Activated CD8-positive, alpha-beta T cell treated with anti-CD3 and anti-CD28 coated beads for 36 hours (primary cell): ENCODE measurements at places on chromosomes 7 and 10. TPM values are rescaled to one million over a fixed set of nuclear protein-coding genes. Genes with fewer than 3 reads are reported as not detected.
A peak's percentile ranks its signal among the peaks of the same experiment; 100 is the strongest.

GRCh38 chr10:88333248-88333630 lies 249.9 kb downstream of the RNLS start:
- H3K27me3 ChIP-seq: no peaks in the 10 kb centered on the region
- H3K27ac ChIP-seq: no peak overlapping the region
- H3K4me3 ChIP-seq: no peak overlapping the region
- no peak for DNase-seq
- H3K4me1 ChIP-seq: peaks cover 12% of the 10 kb centered on the region

DNA sequence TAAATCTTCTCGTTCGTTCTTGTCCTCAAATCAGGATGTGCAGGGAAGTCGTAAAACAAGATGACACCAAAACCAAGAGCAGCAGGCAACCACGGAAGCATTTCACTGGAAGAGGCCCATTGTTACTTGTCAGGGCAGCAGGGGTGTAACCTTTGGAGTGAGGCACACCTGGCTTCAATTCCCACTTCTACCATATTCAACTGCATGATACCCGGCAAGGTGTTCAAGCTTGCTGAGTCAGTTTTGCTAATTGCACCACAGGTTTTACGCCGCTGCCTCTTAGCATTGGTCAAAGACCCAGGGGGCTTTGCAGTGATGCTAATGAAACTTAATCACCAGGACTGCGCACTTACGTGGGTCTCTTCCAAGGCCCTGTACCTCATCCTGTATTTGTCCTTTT lies 50.0 kb upstream of the PTER start:
- H3K4me1 ChIP-seq: no peaks in the 10 kb centered on the region
- peaks cover 2% of the 10 kb centered on the region for H3K27me3 ChIP-seq
- no peak overlapping the region for H3K4me3 ChIP-seq
- H3K27ac ChIP-seq: no peak overlapping the region
- no peak for DNase-seq

GRCh38 chr10:34815185-34816084 lies at the start of gene PARD3:
Gene PARD3 (minus strand): TSS chr10:34815296. CDS start chr10:34814995, 301 bp downstream.
- DNase-seq: peak; percentile 23
- H3K27ac ChIP-seq: no peak within 1 kb of the TSS
- peaks cover 45% of the 10 kb centered on the region for H3K27me3 ChIP-seq
- peak within 1 kb of the TSS; percentile 63 for H3K4me3 ChIP-seq
- no peaks in the 10 kb centered on the region for H3K36me3 ChIP-seq

FAM131B gene
- 2.9 TPM for total RNA-seq

ITPRID1 gene
- not detected for total RNA-seq

DNA sequence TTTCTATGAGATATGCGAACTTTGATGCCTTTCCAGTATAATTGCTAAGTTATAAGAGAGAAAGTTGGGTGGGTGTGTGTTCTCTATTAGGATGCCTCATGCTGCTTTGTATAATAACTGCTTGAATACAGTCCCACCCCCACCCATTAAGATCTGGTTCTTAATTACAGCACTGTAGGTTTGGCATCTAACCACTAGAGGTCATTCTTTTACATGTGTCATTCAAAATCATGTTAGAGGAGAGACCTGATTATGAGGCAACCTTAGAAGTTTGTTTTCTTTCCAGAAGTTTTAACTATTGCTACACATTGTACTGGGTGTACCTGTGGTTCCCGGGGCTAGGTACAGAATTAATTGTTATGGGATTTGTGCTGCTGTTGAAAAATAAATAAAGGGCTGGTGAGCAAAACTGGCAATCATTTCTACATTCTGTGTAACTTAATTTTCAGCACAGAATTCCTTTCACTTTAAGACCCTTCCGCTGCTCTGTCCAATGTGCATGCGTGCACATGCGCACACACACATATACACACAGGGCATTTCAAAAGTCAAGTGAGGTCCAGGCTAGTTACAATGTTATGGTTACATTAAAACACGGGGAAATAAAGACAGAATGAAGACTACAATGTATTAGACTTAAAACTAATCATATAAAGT lies 1156.3 kb downstream of the SORCS3 start:
- no peaks in the 10 kb centered on the region for H3K4me1 ChIP-seq
- H3K27me3 ChIP-seq: no peaks in the 10 kb centered on the region
- no peak overlapping the region for H3K4me3 ChIP-seq
- no peak overlapping the region for H3K27ac ChIP-seq
- H3K36me3 ChIP-seq: no peaks in the 10 kb centered on the region

GRCh38 chr10:90960355-90960814 lies 39.5 kb upstream of the ANKRD1 start:
- no peak overlapping the region for H3K27ac ChIP-seq
- no peak for DNase-seq
- no peaks in the 10 kb centered on the region for H3K4me1 ChIP-seq
- no peaks in the 10 kb centered on the region for H3K27me3 ChIP-seq

SPDYE5 gene
- not detected for total RNA-seq

- H3K4me3 ChIP-seq: no peak overlapping the region
- no peaks in the 10 kb centered on the region for H3K36me3 ChIP-seq
- no peak for DNase-seq
- H3K4me1 ChIP-seq: no peaks in the 10 kb centered on the region
These were observed 342.9 kb downstream of the AUTS2 start for GRCh38 chr7:69941077-69941651.

PRR15 gene
- not detected for total RNA-seq

POU6F2 gene
- not detected for total RNA-seq

SLC16A9 gene
- total RNA-seq: 1.2 TPM
